Frontal cortex (tissue), 4 donors: ENCODE measurements at places on chromosomes 5 and 9. TPM values are rescaled to one million over a fixed set of nuclear protein-coding genes. Genes with fewer than 3 reads are reported as not detected.

Gene DENND1A
- 17.9 TPM for total RNA-seq

Gene NOXA1
- 1.2 TPM for total RNA-seq

Gene APBA1
- 24.9 TPM for total RNA-seq

Gene CAVIN4
- total RNA-seq = 14.7 TPM

Gene CAMSAP1
- total RNA-seq = 157 TPM
